ENCODE measurements at places on chromosomes 11 and 22.

GRCh38 chr22:29623553-29624169 is 20.2 kb downstream of the NF2 start:
- no peak for DNase-seq

GRCh38 chr11:64660706-64661105 is 62.3 kb downstream of the NRXN2 start:
- no peak for DNase-seq

GRCh38 chr22:19666673-19667593 is 47.4 kb upstream of the SEPTIN5 start:
- DNase-seq = no peak

GRCh38 chr22:39475902-39476301 is 19.1 kb downstream of the MGAT3 start:
- no peak for DNase-seq

Measured in hindlimb muscle (tissue), 1 donor.